ENCODE measurements at places on chromosomes 2 and 18.

DNA sequence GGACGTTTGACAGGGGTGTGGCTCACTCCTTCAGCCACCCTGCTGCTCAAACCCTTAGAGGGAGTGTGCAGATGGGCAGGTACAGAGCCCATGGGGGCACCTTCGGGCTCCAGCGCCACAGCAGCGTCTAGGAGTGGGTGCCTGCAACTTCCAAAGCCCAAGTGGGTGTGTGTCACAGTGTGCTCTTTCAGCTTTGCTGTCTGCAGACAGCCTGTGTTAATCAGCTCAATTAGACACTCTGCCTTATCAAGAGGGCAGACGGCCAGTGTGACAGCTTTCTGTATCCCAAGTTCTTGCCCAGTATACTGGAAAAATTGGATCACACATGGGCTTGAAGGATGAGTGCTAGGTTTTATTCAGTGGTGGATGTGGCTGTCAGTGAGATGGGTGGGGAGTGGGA lies 96.7 kb downstream of the AP1S3 start:
- DNase-seq: no peak

DNA sequence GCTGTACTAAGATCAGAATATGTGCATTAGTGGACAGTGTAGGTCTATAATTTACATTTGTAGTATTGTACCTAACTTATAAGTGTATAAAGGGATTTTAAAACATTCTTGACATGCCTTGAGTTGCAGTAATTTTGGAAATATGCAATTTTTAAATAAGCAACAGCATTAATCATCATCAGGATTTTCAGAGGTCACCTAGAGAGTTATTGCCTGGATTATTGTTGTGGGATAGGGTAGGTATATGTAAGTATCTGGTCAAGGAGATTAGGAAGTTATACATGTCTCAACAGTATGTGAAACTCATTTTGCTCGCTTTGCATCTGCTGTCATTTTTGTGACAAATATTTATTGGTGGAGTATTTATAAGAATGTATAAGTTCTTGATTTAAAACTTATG lies 184.2 kb downstream of the WDR7 start:
- DNase-seq: no peak

- DNase-seq: no peak
Observed at GRCh38 chr2:17301437-17301836, 216.8 kb downstream of the RAD51AP2 start.

DNA sequence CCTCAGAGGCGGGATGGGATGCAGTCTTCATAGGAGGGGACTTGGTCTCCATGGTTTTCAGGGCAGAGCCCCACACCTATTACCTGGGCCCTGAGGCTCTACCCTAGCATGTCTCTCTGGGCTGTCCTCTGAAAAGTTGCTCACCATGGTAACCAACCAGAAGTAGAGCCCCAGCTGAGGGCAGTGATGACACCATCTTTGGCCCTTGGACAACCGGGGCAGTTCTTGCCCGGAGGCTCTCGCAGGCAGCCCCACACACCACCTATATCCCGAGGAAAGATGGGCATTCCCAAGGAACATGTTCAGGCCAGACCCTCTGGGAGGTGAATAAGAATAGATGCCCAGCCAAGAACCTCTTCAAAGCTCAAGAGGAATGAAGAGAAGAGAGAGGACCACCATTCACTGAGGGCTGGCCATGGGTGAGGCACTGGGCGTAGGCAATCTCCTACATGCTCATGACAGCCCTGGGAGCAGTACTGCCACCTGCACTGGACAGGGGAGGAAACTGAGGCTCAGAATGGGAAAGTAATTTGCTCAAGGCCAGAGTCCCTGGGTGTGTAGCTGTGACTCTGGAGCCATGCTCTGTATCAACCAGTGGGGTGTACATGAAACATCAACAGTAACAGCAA lies 72.5 kb downstream of the HS1BP3 start:
- DNase-seq: no peak

DNA sequence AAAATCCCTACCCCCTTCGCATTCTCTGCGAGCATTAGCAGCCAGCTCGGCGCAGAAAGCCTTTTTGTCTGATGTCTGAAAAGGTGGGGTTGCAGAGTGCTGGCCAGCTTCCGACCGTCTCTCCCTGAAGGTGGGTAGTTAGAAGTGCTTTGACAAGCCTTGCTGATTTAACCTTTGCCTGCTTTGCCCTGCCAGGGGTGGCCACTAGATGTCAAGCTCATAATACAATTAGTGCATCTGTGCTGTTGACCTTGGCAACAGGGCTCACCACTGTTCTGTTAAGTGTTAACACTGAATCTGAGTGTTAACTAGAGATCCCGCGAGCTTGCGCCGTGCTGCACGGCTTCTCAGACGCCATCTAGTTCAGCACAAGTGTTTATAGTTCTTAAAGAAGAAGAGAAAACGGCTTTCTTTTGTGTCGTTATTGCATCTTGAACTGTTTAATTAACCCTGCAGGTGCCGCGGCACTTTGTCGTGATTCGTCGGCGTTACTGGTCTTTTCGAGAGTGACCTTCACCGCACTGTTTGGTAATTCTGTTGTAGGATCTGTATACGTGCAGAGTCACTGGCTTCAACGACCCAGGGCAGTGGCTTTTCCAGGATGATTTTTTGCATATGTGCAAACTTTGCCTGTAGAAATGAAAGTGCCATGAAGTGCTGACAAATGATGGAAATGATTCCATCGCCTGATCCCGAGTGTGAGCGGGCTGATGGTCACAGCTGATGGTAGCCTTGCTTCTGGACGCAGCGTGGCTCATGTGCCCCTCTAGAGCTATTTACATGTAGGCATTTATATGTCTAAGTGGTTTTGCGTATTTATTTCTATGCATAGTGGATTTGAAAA lies 5.5 kb downstream of the SALL3 start:
- peak; percentile 32 for DNase-seq

Measured in fibroblast of mammary gland (primary cell).